ENCODE measurements at places on chromosomes 3 and 15. TPM values are rescaled to one million over a fixed set of nuclear protein-coding genes. Genes with fewer than 3 reads are reported as not detected.
A peak's percentile ranks its signal among the peaks of the same experiment; 100 is the strongest.

ZNF80 gene
- not detected for polyA plus RNA-seq

KLHL40 gene
- polyA plus RNA-seq, result not detected

MGLL gene
- 184 TPM for polyA plus RNA-seq

SLC27A2 gene
- polyA plus RNA-seq, result not detected

CD96 gene
- not detected for polyA plus RNA-seq

DNA sequence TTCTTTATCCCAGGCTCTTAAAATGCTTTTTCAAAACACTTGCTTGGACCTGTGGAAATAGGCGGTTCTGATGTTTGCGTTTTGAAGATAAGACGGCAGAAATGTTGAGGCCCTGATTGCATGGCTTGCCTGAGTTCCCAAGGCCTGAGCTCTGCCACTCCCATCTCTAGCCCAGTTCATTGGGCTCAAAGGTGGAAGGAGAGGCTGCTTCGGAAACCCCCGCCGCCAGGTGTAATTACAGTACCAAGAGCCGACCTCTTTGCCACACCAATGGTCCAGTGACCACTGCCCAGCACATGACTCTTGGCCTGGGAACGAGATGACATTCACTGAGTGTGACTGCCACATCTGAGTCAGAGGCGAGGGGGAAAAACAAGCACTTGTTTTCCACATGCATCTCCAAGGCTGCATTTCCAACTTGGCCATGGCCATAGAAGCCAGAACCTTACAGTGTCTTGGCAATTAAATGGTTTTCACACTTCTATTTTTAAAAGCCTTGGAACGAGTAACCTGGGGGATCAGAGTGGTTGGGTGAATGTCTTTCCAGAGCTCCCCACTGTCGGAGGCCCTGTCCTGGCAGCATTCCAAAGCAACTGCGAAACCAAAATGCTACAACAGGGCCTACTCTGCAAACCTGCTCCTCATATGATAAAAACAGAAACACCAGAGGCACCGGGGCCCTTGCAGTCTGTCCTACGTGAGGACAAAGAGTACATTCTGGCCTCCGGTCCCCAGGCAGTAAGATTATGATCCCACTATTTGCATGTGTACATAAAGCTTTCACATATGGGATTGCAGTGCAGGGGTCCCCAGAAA, 63.8 kb upstream of the CGNL1 start:
- H3K4me1 ChIP-seq, result no peaks in the 10 kb centered on the region
- H3K36me3 ChIP-seq, result no peaks in the 10 kb centered on the region
- peak; percentile 44 for DNase-seq
- no peaks in the 10 kb centered on the region for H3K27me3 ChIP-seq
- no peak overlapping the region for H3K27ac ChIP-seq
- H3K4me3 ChIP-seq, result no peak overlapping the region

- no peaks in the 10 kb centered on the region for H3K36me3 ChIP-seq
- no peaks in the 10 kb centered on the region for H3K27me3 ChIP-seq
- H3K4me1 ChIP-seq, result no peaks in the 10 kb centered on the region
- no peak overlapping the region for H3K27ac ChIP-seq
- no peak overlapping the region for H3K4me3 ChIP-seq
Observed at GRCh38 chr15:27398631-27399161, 427.7 kb downstream of the GABRG3 start.

DNA sequence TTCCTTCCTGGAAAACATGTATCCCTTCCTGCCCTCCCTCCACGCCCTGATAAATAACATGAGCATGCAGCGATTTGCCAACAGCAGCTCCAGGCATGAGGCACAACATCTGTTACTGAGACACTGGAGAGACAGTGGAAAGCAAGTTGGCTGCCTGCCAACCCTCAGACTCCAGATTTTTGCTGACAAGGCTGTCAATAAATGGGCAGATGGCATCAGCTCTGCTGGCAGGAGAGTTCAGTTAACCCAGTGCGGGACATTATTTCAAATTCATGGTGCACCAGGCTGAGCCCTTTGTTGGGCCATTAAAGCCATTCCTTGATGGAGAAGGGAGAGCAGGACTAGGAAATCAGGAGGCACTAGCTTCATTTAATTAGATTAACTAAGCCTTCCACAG, 293.3 kb downstream of the MEX3B start:
- no peaks in the 10 kb centered on the region for H3K27me3 ChIP-seq
- H3K4me3 ChIP-seq, result no peak overlapping the region
- DNase-seq, result peak; percentile 27
- no peaks in the 10 kb centered on the region for H3K4me1 ChIP-seq
- H3K36me3 ChIP-seq, result no peaks in the 10 kb centered on the region

DNA sequence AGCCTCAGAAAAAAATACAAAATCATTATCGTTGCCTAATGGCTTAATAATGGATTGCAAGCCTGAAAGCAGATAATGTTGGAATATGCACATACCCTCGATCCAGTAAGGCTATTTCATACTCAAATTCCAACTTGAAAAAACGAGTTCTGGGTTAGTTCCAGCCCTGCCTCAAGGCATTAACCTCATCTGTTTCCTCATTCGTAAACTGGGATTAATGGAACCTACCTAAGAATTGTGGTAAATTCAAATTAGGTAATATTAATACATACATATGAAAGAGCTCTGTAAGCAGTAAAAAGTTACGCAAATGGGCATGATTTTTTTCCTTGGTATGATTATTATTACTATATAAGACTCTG, 107.5 kb downstream of the SRGAP3 start:
- H3K27me3 ChIP-seq, result peaks cover 3% of the 10 kb centered on the region
- DNase-seq, result no peak
- H3K36me3 ChIP-seq, result no peaks in the 10 kb centered on the region
- no peak overlapping the region for H3K4me3 ChIP-seq
- no peak overlapping the region for H3K27ac ChIP-seq

DNA sequence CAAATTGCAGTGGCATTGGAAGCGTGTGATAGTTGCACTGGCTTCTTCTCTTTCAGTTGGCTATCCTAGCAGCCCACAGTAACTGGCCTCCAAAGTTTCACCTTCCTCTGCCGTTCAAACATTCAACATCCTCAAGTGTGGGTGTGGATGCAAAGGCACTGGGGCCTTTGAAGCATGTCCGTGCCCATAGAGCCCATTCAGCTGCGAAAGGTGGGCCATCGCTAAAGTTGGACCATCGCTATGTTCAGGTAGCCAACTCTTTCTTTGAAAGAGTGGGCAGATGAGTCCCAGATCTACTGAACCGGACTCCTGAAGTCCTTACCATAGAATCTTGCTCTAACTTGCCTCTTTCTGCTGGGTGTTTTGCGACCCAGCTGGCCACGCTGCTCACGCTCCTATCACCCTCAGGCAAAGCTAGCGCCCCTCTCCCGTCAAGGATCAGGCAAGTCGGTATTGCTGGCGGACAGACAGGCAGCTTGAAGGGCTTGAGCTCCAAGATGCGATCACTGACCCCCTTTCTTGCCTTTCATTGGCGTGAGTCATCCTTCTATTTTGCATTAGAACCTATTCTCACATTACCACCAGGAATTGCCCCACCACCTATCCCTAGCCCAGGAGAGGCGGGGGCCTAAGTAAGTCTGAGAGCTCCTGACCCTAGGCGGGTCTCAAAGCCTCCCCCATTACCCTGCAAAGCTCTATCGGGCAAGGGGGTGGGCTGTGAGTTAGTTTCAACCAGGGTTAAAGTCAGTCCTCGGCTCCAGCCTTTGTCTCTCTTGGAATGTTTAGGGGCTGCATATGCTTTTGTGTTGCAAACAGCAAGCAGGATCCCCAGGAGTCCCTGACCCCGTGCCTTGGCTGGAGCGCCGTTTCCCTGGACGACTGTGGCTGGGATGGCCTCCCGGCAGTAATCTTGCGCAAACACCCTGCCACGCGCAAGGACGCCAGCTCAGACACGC, 28.7 kb downstream of the ZIC4 start:
- H3K36me3 ChIP-seq, result no peaks in the 10 kb centered on the region
- no peak overlapping the region for H3K4me3 ChIP-seq
- no peak overlapping the region for H3K27ac ChIP-seq
- peak; percentile 31 for DNase-seq
- H3K4me1 ChIP-seq, result no peaks in the 10 kb centered on the region

DNA sequence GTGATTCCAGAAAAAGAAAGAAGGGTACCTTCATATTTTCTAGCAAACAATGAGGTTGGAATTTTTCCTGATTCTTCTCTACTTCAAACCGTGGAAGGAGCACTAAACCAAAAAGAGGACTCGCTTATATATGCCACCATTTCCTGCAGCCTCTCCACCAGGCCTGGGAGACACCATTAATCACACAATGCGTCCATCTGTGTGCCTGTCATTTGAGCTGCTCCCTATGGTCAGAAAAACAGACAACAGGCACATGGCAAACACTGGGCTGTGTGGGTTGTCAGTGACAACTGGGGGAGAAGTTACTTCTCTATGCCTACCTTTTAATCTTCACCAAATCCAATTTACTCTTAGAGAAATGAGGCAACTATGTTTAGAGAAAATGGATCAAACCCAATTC, 71.9 kb downstream of the NR2F2 start:
- H3K4me1 ChIP-seq, result no peaks in the 10 kb centered on the region
- no peaks in the 10 kb centered on the region for H3K36me3 ChIP-seq
- H3K27me3 ChIP-seq, result peaks cover 20% of the 10 kb centered on the region
- no peak overlapping the region for H3K4me3 ChIP-seq
- DNase-seq, result no peak
- no peak overlapping the region for H3K27ac ChIP-seq

GRCh38 chr15:83708328-83708727, 54.4 kb downstream of the ADAMTSL3 start:
- H3K4me3 ChIP-seq, result no peak overlapping the region
- H3K27me3 ChIP-seq, result no peaks in the 10 kb centered on the region
- H3K4me1 ChIP-seq, result no peaks in the 10 kb centered on the region
- H3K36me3 ChIP-seq, result no peaks in the 10 kb centered on the region

- H3K27me3 ChIP-seq, result no peaks in the 10 kb centered on the region
- H3K36me3 ChIP-seq, result no peaks in the 10 kb centered on the region
- no peak overlapping the region for H3K4me3 ChIP-seq
- DNase-seq, result peak; percentile 19
Observed at GRCh38 chr3:115698851-115699591, 75.7 kb downstream of the GAP43 start.

DNA sequence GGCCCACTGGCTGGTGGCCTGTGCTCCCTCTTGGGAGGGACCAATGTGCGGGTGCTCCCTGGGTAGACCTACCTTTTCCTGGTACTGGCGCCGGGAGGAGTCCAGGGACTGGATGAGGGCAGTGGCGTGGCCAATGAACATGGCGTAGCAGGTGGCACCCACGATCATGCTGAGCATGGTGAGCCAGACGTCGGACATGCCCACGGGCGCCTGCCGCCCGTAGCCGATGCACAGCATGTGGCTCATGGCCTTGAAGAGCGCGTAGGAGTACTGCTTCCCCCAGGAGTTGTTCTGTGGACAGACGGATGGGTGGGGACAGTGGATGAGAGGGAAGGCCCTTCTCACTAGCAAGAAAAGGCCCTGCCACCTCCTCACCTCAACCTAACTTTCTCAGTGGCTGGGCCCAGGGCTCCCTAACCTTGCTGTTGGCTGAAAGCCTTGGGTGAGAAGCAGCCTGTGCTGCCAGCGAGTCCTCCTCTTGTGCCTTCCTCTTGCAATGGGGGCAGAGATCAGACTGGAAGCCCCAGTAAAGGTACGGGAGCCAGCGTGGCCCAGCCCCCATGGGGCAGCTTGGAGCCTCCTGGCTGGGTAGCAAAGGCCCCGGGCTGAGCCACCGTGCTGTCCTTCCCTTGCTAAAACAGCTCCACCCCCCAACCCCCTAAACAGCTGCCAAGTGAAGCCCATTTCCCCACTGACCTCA, 39.1 kb downstream of the HCN4 start:
- DNase-seq, result no peak
- H3K36me3 ChIP-seq, result no peaks in the 10 kb centered on the region
- no peak overlapping the region for H3K4me3 ChIP-seq
- H3K27me3 ChIP-seq, result peaks cover 3% of the 10 kb centered on the region
- no peaks in the 10 kb centered on the region for H3K4me1 ChIP-seq
- H3K27ac ChIP-seq, result no peak overlapping the region

- no peak overlapping the region for H3K4me3 ChIP-seq
- peak; percentile 34 for DNase-seq
- peaks cover 5% of the 10 kb centered on the region for H3K36me3 ChIP-seq
- H3K27me3 ChIP-seq, result no peaks in the 10 kb centered on the region
- H3K4me1 ChIP-seq, result no peaks in the 10 kb centered on the region
- no peak overlapping the region for H3K27ac ChIP-seq
Observed at GRCh38 chr15:100572362-100572983, 29.5 kb downstream of the LINS1 start.

- DNase-seq, result no peak
- no peak overlapping the region for H3K4me3 ChIP-seq
- no peaks in the 10 kb centered on the region for H3K36me3 ChIP-seq
- no peak overlapping the region for H3K27ac ChIP-seq
- no peaks in the 10 kb centered on the region for H3K27me3 ChIP-seq
Observed at GRCh38 chr3:194787072-194787471, 101.4 kb downstream of the FAM43A start.

GRCh38 chr3:102979682-102980354, 545.0 kb downstream of the ZPLD1 start:
- H3K27me3 ChIP-seq, result no peaks in the 10 kb centered on the region
- no peaks in the 10 kb centered on the region for H3K36me3 ChIP-seq
- peak; percentile 93 for DNase-seq
- no peak overlapping the region for H3K4me3 ChIP-seq
- H3K4me1 ChIP-seq, result peaks cover 9% of the 10 kb centered on the region

- peaks cover 50% of the 10 kb centered on the region for H3K4me1 ChIP-seq
- H3K27ac ChIP-seq, result no peak overlapping the region
- H3K36me3 ChIP-seq, result no peaks in the 10 kb centered on the region
Observed at GRCh38 chr15:70507772-70508371, 255.5 kb downstream of the UACA start.

GRCh38 chr3:129965937-129966336, 8.6 kb upstream of the TRH start:
- no peak overlapping the region for H3K27ac ChIP-seq
- no peaks in the 10 kb centered on the region for H3K4me1 ChIP-seq
- no peak for DNase-seq
- peaks cover 9% of the 10 kb centered on the region for H3K27me3 ChIP-seq
- H3K4me3 ChIP-seq, result no peak overlapping the region
- H3K36me3 ChIP-seq, result no peaks in the 10 kb centered on the region

- peak; percentile 89 for DNase-seq
- no peaks in the 10 kb centered on the region for H3K27me3 ChIP-seq
- no peaks in the 10 kb centered on the region for H3K36me3 ChIP-seq
- H3K4me3 ChIP-seq, result no peak overlapping the region
- H3K27ac ChIP-seq, result peak overlapping the region; percentile 75
Observed at GRCh38 chr3:51343918-51344687, 41.0 kb upstream of the MANF start.

- DNase-seq, result peak; percentile 15
- H3K4me1 ChIP-seq, result no peaks in the 10 kb centered on the region
- no peaks in the 10 kb centered on the region for H3K27me3 ChIP-seq
- H3K4me3 ChIP-seq, result no peak overlapping the region
- no peaks in the 10 kb centered on the region for H3K36me3 ChIP-seq
Observed at GRCh38 chr3:152508705-152509104, 240.0 kb downstream of the MBNL1 start.

DNA sequence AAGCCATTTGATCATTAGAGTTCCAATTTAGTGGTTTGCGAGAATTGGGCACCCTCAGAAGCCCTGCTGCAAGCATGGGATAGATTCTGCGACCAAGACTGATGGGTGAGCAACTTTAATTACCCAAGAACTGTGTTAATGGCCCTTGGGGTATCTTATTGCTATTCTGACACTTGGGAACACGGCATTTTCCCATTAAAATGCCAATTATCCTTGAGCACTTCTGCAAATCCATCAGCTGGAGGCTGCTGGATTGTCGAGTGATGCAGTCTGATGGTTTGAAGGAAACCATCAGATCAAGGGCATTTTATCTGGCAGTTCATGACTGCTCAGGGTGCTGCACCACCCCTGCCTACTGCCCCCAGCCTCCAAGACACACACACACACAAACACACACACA, 183.6 kb upstream of the PROK2 start:
- H3K4me1 ChIP-seq, result no peaks in the 10 kb centered on the region
- DNase-seq, result no peak
- no peak overlapping the region for H3K4me3 ChIP-seq
- no peaks in the 10 kb centered on the region for H3K36me3 ChIP-seq

All from GM23248 (cell line).